ENCODE measurements at places on chromosomes 6 and 20.

GRCh38 chr6:145948328-145948727 is 15.8 kb downstream of the SHPRH start:
- peak; percentile 51 for DNase-seq

DNA sequence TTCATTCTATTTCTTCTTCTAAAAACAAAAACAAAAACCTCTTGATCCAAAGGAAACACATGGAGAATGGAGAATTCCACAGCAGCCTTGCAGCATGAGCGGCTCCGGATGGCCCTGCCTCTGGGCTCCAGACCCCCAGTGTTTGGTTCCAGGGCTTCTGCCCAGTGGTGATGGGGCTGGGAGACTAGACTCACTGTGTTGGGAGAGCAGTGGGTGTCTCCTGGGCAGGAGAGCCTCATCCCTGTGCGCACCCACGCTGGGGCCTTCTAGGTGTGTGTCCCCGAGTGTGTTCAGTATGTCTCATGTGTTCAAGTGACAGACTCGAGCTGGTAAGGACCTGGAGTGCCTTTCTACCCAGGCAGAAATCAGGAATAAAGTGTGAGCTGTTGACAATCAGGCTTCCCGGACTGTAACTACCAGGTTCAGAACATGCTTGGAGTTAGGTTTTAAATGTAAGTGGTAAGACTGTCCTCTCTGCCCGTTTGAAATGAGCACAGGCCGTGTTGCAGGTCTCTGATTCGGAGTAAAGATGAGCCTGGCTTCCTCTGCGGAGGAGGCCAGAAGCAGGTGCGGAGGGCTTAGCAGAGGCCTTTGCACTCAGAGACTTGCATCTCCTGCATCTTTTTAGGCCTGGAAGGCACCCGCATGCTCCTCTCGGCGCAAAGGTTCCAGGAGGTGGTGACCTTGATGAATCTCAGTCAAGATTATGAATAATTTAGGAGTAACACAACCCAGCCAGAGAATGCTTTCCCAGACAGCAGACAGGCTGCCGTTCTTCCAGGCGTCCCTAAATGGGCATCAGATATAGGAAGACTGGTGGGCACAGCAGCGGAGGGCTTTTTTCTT is 253.6 kb downstream of the CDH26 start:
- no peak for DNase-seq

DNA sequence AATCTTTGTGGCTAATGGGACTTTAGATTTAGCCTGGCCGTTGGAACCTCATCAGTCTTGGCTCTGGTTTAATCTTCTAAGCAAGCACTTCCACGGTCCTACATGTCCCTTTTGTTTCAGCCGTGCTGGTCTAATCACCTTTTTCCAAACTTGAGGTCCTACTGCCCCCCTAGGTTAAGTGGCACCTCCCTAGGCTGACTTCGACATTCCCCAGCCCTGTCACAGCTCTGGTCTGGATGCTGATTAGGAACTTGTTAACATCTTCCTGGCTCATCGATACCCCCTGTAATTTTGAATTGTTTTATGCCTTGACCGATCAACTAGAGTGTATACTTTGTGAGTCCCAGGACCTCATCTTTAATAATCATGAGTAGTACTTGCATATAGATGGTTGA is 56.6 kb downstream of the OTOR start:
- no peak for DNase-seq

GRCh38 chr6:93644611-93645010 is 225.3 kb upstream of the EPHA7 start:
- DNase-seq, result peak; percentile 18

- no peak for DNase-seq
Observed at GRCh38 chr6:73290435-73290834, 27.4 kb upstream of the KHDC1 start.

DNA sequence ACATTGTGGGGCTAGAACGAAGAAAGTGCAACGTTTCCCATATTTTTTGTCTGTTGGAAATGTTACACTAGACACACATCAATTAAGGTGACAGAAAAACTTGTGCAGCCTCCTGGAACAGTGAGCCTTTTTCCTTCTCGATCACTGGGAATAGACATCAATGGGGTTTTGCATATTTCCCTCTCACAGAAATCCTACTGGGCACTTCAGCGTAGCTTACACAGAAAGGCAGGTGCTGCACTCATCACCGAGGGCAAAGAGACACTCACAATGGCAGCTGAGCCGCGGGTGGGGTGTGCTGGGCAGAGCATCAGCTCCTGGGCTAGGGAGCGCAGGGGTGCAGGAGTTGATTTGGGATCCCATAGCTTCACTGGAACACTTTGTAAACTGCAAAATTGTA is 64.5 kb downstream of the THBS2 start:
- DNase-seq, result no peak

- no peak for DNase-seq
Observed at GRCh38 chr20:15487682-15488081, 1085.6 kb downstream of the KIF16B start.

DNA sequence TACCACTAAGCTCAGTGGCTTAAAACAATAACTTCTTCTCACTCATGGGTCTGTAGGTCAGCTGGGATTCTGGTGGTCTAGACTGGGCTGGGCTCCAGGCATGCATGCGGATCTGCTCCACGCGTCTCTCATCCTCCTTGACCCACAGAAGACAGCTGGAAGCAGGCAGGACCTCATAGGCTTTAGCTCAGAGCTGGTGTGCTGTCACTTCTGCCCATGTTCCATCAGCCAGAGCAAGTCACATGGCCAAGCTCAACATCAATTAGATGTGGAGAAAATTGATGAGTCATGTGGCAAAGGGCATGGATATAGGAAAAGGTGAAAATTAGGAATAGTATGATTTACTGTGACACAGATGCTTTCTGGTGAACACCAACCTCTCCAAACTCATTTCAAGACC is 57.4 kb upstream of the PSMF1 start:
- DNase-seq, result no peak

DNA sequence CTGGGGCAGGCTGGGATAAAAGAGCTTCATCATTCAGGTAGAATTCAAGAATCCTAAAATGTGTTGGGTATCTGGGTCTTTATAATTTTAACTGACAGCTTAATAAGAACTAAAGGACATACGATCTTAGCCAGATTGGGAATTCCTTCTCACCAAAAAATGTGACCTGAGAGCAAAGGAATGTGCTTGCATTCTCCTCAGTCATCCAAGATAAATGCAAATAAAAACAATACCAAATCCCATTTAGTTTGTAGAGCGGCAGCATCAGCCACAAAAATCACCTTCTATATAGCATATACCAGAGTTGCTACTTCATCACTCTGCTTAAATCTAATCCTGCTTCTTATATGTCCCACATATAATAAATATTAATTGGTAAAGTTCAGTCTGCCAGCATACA is 16.9 kb downstream of the USP49 start:
- DNase-seq, result peak; percentile 77

DNA sequence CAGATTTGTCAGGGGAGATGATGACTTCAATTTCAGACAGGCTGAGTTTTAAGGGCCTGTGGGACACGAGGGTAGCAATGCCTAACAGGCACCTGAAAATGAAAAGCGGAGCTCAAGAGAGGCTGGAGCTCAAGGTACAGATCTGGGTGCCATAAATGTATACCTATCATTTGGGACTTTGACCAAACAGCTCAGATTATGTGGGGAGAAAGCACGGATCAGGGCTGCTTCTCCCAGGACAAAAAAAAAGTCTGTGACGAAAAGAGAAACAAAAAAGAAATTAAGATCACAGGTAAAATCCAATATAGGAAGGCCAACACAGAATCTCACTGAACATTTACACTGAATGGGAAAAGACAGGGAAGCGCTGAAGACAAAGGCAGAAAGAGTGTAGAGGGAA is 1.9 kb downstream of the PRELID3B start:
- DNase-seq, result no peak

DNA sequence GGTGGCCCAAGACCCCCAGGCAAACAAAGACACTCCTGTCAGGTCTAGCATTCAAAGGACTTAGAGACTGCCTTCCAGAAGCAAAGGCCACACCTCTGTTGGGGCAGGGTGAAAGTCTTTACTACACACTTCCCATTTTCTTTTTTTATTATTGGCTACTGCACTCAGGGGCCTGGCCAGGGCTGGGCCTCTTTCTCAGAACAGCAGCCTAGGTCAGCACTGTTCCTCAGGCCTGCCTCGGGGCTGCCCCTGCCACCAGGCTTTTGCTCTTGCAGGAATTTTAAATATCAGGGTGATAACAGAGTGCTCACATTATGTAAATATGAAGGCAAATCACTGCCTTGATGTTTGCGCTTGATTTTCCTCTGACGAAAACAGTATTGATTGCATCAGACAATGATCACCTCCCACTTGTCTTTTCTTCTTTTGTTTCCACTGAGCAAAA is 18.5 kb downstream of the GSTA4 start:
- no peak for DNase-seq

- DNase-seq, result no peak
Observed at GRCh38 chr6:130825772-130826441, 1.3 kb upstream of the SMLR1 start.

DNA sequence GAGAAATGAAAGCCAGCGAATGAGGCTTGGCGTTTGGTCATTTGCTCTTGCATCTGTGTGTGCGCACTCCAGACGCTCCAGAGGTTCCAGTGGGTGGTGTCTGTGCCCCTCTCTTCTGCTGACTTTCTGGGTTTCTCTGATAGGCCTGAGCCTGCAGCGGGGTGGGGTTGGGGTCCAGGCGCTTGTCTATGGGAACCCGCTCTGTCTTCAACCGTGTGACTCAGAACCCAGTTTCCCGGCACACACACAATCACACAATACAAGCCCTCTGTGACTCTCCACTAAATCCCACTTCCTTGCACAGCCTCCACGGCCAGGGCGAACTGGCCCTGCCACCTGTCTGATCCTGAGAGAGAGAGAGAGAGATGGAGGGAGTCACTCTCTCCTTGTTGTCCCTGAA is 24.6 kb downstream of the RBM38 start:
- no peak for DNase-seq

DNA sequence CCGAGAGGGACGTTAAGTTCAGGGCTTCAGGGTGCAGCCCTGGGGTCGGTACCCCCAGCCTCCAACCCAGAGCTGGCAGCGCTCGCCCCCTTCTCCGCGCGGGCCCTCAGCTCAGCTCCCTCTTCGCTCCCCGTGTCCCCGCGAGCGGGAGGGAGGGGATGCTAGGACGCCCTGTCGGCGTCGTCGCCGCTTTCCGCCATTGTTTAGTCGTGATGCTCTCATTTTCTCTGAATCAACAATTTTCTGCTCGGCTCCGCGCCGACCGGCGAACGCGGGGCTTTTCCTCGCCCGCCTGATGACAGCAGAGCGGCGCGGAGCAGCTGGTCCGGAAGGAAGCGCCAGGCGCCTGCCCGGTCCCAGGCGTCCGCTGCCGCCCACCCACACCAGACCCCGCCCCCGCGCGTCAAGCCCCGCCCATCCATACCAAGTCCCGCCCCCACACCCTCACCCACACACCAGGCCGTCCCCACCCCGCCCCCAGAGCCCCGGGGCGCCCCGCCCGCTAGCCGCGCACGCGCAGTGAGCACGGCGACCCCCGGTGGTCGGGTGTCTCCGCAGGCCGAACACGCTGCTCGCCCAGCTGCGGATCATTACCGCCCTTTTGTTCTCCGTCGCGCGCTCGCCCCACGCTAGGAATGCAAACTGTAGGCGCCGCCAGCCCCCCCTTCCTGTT is 50.1 kb upstream of the SLC32A1 start:
- peak; percentile 62 for DNase-seq

- DNase-seq, result no peak
Observed at GRCh38 chr6:13769655-13770053, 44.7 kb downstream of the MCUR1 start.

- DNase-seq, result no peak
Observed at GRCh38 chr6:86723729-86724128, 213.6 kb upstream of the HTR1E start.

DNA sequence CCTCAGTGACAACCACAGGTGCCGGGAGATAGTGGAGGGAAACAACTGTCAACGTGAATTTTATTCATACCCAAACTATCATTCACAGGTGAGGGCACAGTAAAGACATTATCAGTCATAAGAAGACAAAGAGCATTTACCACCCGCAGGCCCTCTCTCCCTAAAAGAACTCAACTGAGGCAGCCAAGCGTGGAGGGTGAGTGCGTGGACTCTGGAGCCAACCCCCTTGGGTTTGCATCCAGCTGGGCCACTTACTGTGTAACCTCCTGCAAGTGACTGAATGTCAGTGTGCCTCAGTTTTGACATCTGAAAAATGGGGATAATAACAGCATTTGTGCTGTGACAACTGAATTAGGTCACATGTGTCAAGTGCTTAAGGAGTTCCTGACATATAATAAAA is 70.6 kb upstream of the KCNK16 start:
- DNase-seq, result no peak

DNA sequence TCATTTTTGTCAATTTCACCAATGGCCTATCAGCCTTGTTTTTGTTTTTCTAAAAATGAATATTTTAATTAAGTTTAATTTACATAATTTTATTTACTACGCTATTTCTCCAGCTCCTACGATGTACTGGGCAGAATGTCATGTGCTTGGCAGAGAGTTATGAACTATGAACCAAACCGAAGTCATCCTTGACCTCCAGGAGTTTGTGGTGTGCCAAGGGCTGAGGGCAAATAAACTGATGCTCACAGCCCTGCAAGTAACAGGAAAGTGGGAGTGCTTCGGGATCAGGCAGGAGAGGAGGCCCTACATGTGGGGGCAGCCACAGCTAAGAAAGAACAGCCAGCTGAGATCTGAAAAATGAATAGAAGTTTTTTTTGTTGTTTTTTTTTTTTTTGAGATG is 38.6 kb downstream of the ZNF217 start:
- DNase-seq, result no peak

DNA sequence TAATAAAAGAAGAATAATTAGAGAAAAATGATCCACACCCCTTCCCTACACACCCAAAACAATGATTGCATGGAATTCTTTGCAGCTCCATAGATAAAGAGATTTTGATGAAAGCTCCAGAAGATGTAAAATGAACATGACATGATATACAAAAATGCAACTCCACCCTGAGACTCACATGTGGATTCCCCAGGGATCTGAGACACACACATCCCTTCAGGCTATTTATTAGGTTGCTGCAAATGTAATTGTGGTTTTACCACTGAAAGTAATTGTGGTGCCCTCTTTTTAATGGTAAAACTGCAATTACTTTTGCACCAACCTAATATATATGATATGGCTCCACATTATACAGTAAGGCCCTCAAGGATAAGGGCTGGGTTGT is 40.4 kb upstream of the TBC1D7 start:
- no peak for DNase-seq

GRCh38 chr6:13733178-13733887 is 21.7 kb upstream of the RANBP9 start:
- peak; percentile 97 for DNase-seq

- no peak for DNase-seq
Observed at GRCh38 chr20:10453241-10453640, 18.1 kb downstream of the SLX4IP start.

- peak; percentile 35 for DNase-seq
Observed at GRCh38 chr6:43962458-43962857, 164.8 kb downstream of the MRPL14 start.

GRCh38 chr6:52725535-52726192 is 37.6 kb downstream of the GSTA2 start:
- DNase-seq, result peak; percentile 12

- no peak for DNase-seq
Observed at GRCh38 chr20:63067721-63068560, 61.2 kb upstream of the BHLHE23 start.

DNA sequence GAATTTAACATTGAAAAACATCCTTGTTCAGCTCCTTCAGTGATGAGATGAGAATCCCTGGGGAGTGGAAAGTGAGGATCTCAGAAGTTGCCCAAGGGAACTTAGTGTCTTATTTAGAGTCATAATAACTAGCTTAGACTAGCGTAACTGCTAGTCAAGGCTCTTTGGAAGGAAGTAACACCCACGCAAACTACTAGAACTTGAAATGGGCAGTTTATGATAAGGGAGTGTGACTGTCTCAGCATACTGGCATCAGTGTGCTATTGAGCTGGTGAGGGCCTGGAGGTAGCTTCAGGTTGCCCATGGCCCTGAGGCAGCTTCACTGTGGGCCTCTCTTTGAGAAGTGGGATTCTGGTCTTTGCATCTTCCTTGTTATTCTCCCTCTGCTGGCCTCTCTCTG is 40.1 kb downstream of the SLX4IP start:
- no peak for DNase-seq
